ENCODE measurements at places on chromosomes 11 and 22. TPM values are rescaled to one million over a fixed set of nuclear protein-coding genes. Genes with fewer than 3 reads are reported as not detected.

Gene CALCA
- total RNA-seq: not detected

Gene SH3BP1
- total RNA-seq: 110 TPM

Gene TRIM51
- total RNA-seq: not detected

Gene PRG3
- not detected for total RNA-seq

DNA sequence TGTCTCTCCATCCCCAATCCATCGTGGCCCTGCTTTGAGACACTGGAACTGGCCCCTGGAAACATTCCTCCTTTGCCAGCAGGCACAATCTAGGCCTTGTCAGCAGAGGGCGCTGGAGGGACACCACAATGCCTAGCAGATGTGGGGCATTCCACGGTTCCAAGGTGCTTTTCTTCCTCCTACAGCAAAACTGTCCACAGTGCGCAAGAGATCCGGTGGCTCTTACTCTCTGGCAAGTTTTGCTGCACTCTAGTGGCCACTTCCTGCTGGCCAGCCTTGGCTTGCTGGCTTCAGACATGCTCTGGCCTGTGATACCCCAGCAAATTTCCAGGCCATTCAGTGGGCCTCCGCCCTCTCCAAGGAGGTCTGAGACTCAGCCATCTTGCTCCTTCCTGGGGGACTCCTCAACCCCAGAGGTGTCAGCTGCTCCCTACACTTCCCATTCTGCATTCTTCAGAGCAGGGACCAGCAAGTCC lies 17.1 kb upstream of the RBM4B start:
- H3K4me1 ChIP-seq: no peaks in the 10 kb centered on the region
- DNase-seq: peak; percentile 95
- H3K27me3 ChIP-seq: no peaks in the 10 kb centered on the region
- no peaks in the 10 kb centered on the region for H3K36me3 ChIP-seq

DNA sequence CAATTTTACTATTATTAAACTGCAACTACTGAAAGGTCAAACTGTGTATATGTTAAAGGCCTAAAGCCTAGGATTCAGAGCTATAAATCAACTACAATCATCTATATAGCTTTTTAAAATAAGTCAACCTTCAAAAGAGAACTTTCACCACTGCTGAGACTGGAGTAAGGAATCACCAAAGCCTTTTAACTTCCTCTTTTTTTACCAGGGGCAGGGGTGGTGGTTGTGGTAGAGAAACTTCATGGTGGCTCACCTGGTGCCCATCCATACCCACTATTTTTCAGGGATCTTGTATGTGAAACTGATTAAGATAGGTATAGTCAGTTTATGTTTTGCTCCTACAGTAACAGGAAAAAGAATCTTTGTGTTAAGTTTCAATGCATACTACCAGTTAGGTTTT lies 31.5 kb downstream of the TSG101 start:
- peaks cover 4% of the 10 kb centered on the region for H3K4me1 ChIP-seq
- peaks cover 49% of the 10 kb centered on the region for H3K36me3 ChIP-seq
- H3K27me3 ChIP-seq: no peaks in the 10 kb centered on the region
